ENCODE measurements at places on chromosomes 4 and X.

DNA sequence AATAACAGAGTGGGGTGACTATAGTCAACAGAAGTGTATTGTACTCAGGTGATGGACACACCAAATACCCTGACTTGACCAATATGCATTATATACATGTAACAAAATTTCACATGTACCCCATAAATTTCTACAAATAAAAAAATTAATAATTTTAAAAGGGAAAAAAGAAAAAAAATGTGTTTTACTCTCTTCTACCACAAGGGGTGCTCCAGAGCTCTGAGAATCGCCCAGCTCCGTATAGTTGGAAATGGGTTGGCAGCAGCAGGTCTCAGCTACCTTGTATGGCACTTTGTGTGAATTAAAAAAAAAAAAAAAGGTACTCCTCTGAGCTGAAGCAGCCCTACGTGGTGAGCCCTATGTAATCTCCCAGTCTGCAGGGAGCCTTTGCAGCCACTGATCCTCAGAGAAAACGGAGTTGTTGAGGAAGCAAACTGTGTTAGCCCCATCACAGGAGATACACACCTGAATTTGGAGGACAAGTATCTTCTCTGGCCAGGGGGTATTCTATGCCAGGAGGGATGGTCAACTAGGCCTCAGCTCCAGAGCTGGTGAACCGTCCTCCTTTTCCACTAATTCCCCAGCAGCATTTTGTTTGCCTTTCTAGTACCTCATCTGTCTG is 17.2 kb upstream of the POLA1 start:
- no peak for DNase-seq

- no peak for DNase-seq
Measured at GRCh38 chr4:64559571-64559970, 150.3 kb upstream of the TECRL start.

DNA sequence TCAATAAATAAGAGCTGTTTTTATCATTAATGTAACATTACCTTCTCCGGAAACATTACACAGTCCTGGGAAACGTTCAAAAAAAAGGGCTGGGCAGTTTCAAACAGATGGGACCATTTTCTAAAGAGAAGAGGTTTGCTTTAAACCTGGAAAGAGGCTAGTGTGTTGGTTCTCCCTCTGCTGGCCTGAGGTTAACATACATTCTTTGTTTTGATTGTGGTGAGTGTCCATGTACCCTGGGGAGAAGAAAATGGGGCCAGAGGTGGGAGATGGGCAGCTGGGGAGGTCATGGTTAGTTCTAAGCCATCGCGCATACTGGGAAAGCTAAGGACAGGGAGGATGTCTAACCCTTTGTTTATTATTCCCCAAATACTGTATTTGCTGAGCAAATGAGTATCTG is 194.7 kb downstream of the CPEB2 start:
- DNase-seq = no peak

- no peak for DNase-seq
Measured at GRCh38 chrX:38868941-38869401, 67.7 kb downstream of the MID1IP1 start.

- no peak for DNase-seq
Measured at GRCh38 chr4:47488706-47489105, 3.6 kb downstream of the ATP10D start.

DNA sequence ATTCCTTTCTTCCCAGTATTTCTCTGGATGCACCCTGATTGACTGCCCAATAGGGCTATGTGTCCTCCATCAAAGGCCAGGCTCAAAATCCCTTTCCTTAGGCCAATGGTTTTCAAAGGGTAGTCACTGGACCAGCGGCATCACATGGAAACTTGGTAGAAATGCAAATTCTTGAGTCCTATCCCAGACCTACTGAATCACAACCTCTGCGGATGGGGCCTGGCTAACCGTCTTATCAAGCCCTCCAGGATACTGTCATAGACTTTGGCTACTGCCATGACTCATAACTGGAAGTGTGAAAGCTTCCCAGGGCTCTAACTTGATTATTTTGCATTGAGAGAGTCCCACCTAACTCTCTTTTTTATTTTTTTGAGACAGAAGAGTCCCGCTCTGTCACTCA is 71.9 kb upstream of the TFDP3 start:
- DNase-seq = no peak

DNA sequence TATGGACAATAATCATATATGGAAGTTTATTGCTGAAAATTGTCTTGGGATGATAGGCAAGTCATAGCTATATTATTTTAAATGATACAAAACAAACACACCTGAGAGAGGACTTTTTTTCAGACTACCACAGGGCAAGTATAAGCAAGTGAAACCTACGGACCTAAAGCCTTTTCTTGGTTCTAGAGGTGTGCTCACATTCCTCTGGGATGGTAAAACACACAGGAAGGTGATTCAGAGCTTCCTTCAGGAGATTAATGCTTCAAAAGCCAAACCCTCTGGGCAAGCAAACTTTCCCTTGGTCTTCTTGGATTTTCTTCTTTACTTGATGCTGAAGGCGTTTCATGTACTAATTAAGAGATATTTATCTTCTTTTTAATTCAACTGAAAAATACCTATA is 60.1 kb upstream of the ACSL4 start:
- no peak for DNase-seq

DNA sequence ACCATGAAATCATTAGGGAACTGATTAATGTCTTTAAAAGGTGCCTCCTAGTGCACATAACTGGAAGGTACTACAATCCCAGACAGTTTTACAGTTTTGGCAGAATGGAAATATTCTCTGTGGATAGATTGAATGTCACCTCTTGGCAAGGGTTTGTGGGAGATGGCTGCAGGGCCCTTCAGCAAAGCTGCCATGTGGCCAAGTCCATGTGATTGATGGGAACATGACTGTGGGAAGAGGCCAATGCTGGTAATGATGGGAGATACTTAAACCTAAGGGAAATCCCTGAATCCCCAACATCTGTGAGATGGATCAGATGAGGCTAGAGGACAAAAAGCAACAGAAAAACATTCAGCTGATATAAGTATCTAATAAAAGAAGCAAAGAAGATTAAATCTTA is 493.7 kb downstream of the MAGEE1 start:
- no peak for DNase-seq

DNA sequence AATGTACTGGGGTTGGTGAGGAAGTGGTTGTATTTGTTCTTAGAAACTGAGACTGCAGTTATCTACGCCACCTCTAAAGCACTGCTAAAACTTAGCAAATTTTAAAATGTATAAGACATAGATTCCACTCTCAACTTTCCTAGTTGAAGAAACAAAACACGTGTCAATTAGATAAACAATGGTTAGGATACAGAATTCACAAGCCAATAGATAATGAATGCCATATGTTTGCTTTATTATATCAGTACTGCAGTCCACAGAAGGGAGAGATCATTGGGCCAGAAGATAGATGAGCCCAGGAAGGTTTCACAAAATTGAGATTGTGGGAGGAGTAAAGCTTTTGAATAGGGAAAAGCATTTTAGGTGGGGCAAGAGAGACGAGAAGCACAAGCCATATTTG is 14.3 kb downstream of the TMEM33 start:
- no peak for DNase-seq

- DNase-seq = no peak
Measured at GRCh38 chr4:821181-821591, 4.7 kb downstream of the CPLX1 start.

GRCh38 chr4:127782275-127783025 is at the start of gene HSPA4L:
Gene HSPA4L (plus strand): TSS chr4:127782322. CDS start chr4:127782551, 229 bp downstream.
- peak; percentile 5 for DNase-seq

- DNase-seq = no peak
Measured at GRCh38 chrX:24553011-24553410, 87.9 kb downstream of the PDK3 start.
